ENCODE measurements at places on chromosomes 4 and X.

GRCh38 chr4:182201871-182202270 is 41.3 kb upstream of the TENM3 start:
- DNase-seq: no peak

DNA sequence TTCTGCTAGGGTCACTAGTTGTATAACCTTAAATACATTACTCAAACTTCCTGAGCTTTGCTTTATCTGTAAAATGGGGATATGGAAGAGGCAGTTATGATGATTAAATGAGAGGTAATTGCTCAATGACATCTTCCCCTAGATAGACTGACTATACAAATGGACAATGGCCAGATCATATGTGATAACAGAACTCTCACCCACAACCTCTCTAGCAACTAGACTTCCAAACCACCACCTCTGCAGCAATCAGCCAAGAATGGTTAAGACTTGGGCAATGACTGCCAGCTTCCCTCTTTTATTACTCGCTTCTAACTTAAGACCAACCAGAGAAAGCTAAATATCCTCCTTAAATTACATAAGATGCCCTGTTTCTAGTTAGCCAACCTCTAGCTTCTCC is 2.9 kb upstream of the SEPSECS start:
- no peak for DNase-seq

DNA sequence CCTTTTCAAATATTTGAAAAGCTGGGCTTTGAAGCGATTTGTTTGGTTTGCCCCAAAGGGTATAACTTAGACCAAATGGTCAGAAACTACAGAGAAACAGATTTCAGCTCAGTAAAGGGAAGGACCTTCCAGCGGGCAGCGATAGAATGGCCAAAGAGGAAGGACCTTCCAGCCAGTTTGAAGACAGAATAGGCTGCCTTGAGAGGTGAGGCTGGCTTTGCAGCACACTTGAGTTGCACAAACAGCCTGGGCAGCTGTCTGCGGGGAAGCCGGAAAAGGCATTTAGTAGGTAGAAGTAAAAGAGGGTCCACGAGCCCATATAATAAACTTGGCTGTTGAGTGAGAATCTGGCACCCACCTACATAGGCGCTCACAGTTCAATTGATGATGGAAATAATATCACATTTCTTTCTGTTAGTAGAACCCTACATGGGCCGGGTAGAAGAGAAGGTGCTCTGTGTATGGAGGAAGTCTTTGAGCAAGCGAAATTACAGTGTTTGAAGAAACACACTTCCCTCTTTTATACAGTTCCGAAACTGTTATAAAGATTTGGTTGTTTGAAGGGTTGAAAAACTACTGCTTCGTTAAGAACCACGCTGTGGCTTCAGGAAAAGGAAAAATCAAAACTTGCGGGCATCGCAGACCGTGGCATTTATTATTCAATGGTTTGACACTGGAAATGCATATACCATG is 75.0 kb upstream of the SORBS2 start:
- no peak for DNase-seq

DNA sequence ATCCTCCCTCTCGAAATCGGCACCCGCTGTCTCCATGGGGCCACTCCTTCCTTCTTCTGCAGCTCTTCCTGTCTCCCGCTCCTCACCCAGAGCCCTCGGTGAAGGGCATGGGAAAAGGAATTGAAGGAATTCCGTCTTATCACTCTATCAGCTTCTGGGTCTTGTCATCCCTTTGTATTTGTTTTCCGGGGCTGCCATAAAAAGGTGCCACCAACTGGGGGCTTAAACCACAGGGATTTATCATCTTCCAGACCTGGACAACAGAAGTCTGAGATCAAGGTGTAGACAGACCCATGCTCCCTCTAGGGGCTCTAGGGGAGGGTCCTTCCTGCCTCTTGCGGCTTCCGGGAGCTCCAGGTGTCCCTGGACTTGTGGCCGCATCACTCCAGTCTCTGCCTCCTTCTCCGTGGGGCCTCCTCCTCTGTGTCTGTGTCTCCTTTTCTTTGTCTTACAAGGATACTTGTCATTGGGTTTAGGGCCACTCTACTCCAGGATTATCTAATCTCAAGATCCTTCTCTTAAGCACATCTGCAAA is 24.0 kb downstream of the CD99 start:
- no peak for DNase-seq

DNA sequence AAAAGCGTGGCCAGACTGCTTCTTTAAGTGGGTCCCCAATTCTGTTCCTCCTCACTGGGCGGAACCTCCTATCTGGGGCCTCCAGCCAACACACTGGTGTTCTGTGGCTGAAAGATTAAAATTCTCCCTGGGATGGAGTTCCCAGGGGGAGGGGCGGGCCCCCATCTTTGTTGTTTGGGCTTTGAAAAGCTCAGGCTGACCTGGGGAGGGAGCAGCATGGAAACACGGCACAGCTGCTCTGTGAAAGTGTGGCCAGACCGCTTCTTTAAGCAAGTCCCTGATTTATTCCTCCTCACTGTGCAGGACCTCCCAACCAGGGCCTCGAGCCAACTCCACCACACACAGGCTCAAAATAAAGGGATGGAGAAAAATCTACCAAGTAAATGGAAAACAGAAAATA is 219.5 kb downstream of the TMEM47 start:
- DNase-seq: no peak

DNA sequence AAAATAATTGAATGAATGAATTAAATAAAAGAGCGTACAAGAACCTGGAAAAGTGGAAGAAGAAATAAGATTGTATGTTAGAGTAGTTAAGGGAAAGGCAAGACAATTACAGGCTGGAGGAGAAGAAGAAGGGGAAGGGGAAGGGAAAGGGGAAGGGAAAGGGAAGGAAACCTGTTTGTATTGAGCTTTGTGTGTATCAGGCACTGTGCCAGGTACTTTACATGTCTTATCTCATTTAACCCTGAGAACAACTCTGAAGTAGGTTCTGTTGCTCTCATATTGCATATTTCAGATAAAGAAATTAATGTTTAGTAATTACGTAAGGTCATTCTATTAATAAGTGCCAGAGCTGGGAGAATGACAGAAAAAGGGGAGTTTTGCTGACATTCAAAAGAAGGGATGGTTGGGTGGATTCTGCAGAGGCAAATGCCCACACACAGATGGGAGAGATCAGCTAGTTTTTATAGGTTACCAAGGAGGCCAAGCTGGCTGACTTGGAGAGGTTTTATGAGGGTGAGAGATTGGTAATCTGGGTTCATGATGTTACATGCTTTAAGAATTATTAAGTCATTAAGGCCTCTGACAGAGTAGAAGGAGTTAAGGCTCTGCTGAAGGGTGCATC is 92.3 kb upstream of the LCORL start:
- no peak for DNase-seq

GRCh38 chr4:40800064-40800463 is 50.3 kb downstream of the NSUN7 start:
- no peak for DNase-seq

DNA sequence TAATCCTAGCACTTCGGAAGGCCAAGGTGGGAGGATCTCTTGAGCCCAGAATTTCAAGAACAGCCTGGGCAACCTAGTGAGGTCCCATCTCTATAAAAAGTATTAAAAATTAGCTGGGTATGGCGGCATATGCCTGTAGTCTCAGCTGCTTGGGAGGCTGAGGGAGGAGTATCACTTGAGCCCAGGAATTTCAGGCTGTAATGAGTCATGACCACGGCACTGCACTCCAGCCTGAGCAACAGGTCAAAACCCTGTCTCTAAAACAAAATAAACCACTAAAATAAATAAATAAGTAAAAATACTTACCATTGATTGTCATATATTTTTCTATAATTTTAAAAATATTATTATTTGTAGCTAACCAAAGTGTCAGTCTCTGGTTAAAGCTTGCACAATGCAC is 315.6 kb upstream of the SMIM31 start:
- no peak for DNase-seq

GRCh38 chrX:431056-431455 is 44.3 kb upstream of the PPP2R3B start:
- DNase-seq: no peak

GRCh38 chrX:10519278-10519677 is 101.1 kb downstream of the MID1 start:
- no peak for DNase-seq
